ENCODE measurements at places on chromosomes 11 and 22.

GRCh38 chr11:6682591-6682935, 577 bp downstream of the MRPL17 start:
- no peak for DNase-seq

GRCh38 chr11:111978028-111978771, 41.1 kb downstream of the DIXDC1 start:
- DNase-seq, result no peak

- DNase-seq, result no peak
Measured at GRCh38 chr11:73866586-73866996, 10.1 kb downstream of the COA4 start.

- DNase-seq, result no peak
Measured at GRCh38 chr11:61626580-61627380, 45.9 kb upstream of the SYT7 start.

DNA sequence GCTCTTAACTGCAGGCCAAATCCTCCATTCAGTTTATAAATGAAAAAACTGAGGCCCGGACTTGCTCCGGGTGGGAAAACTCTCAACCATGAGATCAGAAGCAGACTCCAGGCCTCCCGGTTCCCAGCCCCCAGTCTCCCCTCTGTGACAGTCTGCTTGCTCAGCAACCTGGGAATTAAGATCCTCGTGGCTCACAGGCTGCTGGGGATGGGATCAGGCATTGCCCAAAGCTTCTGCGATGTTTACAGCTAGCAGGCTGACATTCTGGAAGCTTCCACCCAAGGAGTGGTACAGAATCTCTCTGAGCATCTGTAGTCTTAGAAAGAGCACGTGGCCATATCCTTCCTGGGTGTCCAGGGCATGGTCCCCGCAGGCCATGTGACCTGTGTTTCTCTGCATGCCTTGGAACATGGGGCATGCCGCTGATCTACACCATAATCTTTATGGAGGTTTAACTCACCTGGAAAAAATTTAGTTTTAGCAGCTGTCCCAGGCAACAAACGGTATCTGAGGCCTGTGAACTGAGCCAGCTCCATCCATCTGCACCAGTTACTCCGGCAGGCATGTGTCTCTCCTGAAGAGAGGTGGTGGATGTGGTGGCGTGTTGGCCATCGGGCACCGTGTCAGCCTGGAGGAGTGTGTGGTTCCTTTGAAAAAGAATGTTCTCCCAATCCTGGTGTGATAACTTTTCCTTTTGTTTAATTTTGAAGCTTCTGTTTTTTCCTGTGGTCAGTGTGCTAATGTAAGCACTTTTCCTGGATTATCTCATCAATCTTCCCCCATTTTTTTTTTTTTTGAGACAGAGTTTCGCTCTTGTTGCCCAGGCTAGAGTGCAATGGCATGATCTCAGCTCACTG, 7.9 kb downstream of the FBLN1 start:
- DNase-seq, result no peak

GRCh38 chr22:41963453-41964111, 5.7 kb upstream of the SEPTIN3 start:
- DNase-seq, result no peak

GRCh38 chr22:36366291-36366708, 21.5 kb downstream of the MYH9 start:
- no peak for DNase-seq

- no peak for DNase-seq
Measured at GRCh38 chr11:34205326-34206035, 100.1 kb downstream of the NAT10 start.

DNA sequence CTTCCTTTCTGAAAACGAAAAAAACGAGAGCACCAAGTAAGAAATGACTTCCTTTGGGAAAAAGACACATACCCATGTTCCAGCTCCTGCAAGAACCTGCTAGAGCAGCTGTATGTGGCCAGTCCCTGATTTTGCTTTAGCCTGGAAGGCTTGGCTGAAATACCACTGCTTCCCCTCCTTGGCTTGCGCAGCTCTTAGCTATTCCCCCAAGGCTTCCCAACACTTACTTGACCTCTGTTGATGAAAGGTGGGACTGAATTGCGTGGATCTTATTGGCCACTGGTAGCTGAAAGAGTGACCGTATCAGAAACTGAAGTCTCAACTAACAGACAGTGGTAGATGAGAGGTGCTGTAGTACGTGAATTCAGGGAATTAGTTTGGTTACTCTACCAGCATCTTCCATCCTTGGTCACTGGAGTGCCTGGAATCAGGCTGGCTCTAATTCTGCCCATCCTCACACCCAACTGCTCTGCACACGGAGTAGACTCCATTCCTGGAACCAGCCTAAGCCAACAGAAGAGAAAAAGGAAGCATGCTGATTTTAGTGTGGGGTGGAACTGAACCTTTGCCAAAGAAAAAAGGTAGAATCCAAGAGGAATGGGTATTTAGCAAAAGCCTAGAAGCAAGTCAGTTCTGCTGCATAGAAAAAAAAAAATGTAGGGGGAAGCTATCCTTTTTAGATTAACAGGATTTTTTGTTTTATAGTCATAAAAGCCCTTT, 73.8 kb upstream of the CRTAM start:
- no peak for DNase-seq

DNA sequence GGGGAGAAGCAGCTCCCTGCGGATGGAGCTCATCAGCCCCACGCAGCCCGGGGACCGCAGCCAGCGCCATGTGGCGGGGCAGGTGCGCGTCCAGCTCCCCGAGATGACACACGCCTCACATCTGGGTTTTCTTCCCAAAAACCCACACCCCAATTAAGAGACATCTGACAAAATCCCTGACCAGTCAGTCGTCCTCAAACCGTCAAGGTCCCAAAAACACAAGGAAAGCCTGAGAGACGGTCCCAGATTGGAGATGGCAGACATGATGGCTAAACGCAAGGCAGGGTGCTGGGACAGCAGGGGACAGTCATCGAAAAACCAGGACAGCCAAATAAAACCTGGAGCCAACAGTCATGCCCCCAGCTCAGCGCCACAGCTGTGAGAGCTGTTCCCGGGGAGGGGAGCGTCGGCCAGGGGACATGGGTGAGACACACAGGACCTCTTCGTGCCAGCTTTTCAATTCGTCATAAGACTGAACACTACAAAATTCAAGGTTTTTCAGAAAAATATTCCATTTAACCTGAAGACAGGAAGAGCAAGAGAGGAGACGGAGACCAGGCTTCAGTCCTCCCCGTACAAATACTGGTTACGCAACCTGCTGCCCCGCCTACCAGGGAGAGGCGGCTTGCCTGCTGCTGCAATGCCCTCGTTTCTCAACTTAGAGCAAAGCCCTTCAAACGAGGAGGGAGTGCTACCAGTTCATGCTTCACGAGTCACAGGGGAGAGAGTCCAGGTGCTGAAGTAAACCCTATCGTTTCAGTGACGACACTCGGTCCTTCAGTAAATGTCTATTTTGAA, 10.5 kb downstream of the TOLLIP start:
- no peak for DNase-seq

DNA sequence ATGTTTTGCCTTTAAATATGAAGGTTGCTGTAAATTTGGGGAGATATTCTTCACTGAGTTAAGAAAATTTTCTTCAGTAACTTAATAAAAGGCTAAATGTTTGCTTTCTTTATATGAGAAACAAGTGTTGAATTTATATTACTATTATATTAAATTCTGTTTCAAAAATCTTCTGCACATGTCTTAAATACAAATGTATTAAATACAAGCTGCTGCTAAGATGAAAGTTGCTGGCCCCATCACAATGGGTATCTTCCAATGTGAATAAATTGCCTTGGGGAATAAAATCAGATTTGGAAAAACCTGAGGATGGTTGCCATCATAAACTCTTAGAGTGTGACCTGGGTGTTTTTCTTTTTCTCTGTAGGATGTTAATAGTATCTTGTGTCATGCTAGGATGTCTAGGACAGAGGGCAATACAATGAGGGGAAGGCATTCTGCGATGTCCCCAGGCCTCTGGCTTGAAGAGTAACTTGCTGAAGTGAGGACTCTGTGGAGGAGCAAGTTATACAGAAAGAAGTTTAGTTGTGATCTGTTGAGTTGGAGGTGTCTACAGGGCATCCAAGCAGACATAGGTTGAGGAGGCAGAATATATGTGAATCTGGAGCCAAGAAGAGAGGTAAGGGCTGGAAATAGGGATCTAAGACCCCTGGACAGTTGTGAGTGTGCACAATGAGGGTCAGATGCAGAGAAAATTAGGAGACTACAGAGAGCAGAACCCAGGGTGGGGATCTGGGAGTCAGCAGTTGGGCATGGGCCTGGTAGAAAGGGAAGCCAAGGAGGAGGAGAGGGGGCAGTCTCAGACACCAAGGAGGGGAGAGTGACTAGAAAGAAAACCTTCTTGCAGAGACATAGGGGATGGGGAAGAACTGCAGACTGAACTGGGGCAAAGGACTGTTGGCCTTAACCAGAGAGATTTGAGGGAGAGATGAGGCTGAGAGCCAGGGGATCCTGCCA, 4.8 kb downstream of the IGLL5 start:
- no peak for DNase-seq

DNA sequence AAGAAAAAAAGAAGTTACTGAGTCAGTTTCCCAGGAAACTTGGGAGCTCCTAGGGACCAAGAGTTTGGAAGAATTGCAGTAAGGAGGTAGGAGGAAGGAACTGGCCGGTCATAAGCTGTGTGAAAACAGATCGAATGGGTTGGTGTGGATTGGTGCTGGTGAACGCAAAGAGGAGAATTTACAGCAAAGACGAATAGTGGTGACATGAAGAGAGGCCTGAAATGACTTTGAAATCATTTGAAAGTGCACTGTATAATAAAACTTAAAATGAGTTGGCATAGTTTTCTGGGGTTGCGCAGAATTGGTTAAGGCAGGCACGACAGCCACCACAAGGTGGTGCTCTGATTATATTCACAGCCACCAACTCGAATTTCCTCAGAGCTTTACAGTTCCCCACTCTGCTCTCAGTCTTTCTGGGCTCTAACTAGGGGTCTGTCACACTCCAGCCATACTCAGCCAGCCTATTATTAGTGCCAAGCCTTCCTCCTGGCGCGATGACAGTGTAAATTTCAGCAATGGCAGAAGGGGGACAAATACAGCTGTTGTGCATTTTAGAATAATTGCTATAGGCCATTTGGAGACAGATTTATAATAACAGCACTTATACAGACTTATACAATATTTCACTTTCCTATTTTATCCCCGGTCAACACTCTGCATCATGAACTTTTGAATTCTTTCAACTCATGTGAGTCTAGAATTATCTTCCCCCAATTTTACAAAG, 8.3 kb upstream of the HTR3B start:
- DNase-seq, result peak; percentile 31

DNA sequence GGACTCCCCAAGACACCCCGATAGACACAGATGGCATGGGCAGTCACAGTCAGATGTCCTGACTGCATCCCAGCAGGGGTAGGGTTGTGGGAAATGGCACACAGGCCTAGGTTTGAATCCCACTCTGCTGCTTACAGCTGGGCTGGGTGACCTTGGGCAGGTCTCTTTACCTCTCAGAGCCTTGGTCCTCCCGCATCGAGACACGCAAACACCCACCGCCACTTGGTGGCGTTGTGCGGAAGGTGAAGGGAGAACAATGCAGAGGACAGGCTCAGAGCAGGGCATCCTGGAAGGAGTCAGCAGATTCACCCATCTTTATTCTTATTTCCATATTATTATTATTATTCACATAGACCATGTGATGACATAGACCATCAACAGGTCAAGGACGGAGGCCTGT, 140.5 kb downstream of the MIAT start:
- DNase-seq, result no peak

DNA sequence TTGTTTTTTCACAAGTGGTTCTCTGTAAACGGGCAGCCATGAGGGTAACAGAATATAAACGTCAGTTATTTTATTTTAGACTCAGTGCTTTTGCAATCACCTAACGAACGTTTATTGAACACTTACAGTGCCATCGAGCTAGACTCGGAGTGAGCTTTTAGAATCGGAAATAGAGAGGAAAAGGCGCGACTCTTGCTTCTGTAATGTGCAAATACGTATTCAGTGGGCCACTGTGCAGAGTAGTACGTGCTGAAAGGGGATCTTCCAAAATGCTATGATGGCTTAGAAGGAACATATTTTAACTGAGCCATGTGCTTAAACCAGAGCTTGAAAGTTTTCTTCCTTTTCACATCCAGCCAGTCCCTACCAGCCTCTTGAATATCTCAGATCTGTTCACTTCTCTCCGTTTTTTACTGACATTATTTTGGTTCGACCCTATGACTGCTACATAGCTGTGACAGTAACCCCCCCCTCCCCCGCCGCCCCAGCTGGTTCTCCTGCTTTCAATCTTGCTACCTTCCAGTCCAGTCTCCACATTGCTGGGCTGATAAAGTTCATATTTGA, 468 bp downstream of the DDIAS start:
- DNase-seq, result no peak

GRCh38 chr11:17014833-17015626, 816 bp upstream of the PLEKHA7 start:
- no peak for DNase-seq

DNA sequence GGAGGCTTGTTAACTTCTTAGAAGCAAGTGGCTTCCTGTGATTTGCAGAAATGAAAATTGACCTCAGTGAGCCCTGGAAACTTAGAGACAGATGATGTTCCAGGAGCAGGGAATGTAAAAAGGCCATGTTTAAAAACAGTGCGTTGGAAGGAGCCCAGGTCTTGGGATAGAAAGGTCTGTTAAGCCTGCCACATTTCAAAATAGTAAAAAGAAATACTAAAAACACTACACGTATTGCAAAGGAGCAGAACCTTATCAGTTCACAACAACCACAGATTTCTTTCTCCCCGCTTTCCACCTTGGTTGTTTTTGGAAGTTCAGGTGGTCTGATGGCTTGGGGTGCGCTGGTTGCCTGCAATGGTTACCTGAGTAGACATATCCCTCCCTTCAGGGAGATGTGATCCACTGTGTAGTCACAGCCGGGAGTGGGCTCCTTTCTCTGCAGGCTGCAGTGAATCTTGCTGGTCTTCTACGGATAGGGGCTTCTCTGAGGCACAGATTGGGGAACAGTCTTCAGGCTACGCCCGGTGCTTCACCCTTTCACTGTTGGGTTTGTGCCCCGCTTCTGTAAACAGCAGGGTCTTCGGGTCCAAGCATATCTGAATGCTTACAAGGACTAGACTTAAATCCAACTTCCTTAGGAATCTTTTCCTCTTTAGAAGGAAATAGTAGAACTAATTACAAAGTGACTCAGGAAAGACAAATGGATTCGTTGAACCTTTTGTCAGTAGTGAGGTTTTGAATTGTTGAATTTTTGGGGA, 1.9 kb downstream of the TEAD1 start:
- DNase-seq, result no peak

GRCh38 chr22:50572965-50573364, 5.3 kb downstream of the CPT1B start:
- no peak for DNase-seq

DNA sequence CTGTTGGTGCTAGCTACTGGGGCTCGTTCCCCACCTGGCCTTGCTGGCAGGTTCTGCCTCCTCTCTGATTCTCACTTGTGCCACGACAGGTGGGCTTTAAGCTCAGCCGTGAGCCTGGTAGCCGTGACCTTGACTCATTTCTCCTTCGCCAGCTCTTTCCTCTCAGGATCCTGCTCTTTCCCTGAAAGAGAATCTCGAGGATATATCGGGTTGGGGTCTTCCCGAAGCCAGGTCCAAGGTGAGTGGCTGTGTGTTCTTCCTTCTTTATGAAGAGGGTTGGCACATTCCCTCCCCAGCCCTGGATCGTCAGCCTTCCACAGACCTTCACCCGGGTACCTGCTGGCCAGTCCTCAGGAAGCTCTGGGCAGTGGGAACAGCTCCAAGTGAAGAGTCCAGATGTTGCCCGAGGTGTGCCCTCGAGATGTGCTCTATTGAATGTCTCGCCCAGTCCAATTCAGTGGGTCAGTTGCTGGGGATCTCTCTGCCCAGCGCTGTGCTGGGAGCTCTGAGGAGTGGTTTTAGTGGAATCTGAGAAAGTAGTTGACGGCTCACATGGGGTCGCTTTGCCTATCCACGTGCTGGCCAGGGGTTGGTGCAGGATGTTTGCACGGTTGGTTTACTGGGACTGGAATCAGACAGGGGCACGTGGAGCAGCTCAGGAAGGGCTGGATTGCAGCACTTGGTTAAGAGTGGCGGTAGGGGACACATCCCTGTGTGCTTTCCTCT, 1.4 kb downstream of the ZNF74 start:
- DNase-seq, result no peak

Data from NCI-H2081 treated with DMSO at 0.1 percent for 48 hours (cell line).